ENCODE measurements at places on chromosomes 3 and 15.

- peak; percentile 80 for DNase-seq
These were observed 86.9 kb upstream of the MEX3B start for GRCh38 chr15:82132742-82133141.

GRCh38 chr15:92881211-92881754 is 18.8 kb upstream of the CHD2 start:
- DNase-seq, result no peak

GRCh38 chr15:90360746-90361145 is 8.7 kb downstream of the ZNF774 start:
- no peak for DNase-seq

DNA sequence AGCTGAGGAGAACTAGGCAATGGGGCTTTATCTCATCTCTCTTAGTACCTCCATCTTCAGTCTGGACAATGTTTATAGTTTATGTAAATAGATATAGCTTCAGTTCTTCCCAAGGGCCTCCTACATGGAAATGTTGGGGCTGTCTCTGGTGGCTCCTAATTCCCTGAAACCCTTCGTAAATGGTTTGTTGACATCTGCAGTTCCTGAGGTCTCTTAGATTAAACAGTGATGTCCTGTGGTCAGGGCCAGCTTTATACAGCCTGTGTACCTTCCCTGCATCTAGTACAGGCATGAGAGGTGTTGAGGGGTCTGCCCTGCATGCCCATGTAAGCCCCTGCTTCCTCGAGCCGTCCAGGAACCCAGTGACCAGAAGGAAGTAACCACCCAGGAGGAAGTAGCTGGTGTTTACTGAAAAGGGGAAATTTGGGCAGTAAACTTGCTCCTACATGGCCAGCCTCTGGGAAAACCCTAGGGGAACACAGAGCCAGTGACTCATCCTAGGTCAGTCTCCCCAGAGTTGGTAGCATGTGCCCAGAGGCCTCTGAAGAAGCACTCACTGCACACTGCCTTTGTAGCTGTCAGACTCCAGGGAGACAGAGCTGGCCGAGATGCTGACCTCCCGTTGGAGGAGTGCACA is 4.7 kb upstream of the TBC1D2B start:
- no peak for DNase-seq

DNA sequence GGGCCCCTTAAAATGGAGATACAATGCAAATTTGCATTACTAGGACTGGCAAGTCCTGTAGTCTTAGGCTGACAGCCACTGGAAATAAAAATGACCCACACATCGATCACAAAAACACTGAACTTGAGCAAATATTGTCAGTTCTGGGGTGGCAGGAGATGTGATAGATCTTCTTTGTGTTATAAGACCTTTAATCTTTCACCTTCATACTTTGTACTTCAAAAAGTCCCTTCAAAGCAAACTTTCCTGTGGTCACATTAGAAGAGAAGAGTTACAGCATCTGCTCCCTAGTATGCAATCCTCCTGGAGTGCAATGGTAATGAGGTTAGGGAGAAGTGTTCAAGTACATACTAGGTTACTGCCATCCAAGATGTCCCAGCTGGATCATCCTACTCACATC is 149.4 kb upstream of the KCNMB2 start:
- DNase-seq, result no peak

DNA sequence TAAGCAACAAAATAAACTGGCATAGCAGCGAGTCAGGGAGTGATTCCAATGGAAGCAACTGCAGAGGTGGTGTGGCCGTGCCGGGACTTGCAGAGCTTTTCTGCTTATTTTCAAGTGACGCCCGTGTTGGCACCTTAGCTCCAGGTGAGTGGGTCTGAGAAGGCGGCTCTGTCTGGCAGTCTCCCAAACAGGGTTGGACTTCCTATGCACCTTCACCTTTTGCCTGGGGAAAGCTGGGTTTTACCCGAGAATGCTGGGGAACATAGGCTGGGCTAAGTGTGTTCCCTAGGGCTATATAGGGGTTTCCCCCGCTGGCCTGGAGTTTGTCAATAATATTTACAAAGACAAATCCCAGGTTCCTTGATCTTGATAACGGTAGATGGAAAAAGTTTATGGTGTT is 179.9 kb upstream of the TBL1XR1 start:
- no peak for DNase-seq

DNA sequence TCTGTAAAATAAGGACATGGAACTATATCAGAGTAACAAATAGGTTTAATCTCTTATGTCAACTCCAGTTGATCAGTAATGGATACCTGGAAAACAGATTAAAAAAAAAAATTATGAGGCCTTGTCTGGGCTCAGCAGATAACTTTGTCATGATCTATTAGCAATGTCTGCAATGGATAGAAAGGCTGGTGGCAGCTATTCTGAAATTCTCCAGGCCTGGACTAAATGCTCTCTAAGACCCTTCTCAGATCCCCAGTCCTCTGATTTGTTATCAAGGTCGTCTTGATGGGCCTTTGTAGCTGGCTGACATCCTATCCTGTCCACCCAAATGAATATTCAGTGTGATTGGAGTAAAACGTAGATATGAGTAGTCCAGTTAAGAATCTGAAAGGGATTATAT is 13.7 kb downstream of the LRTM1 start:
- DNase-seq, result no peak

DNA sequence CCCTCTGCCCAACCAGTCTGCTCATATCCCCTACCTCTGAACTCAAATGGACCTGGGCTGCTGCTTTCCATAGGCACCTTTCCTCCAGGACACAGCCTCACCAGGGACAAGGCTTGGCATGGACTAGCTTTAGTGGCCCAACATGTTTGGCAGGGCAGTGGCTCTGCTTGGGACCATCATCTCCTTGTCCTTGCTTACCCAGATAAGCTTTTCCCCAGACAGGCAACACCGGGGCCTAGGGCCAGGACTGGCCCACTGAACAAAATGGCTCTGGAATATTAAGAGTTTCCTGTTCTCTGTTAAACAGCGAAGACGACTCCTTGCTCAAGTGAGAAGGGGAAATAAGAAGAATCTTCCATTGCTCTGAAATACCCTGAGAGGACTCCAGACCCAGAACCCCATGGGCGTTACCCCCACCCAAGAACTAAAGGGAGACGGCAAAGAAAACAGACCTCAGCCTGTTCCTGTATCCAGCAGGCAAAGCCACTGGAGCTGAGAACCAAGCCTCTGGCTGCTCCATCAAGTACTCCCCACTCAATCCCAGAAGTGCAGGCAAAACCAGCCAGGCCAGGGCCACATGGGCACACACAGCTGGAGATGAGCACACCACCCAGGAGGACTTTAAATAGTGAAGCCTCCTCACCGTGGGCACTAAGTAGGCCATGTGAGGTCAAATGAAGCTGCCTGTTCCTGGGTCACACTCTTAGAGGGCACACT is 45.5 kb downstream of the CTNNB1 start:
- no peak for DNase-seq

GRCh38 chr3:117761703-117762620 is 1052.4 kb downstream of the TUSC7 start:
- no peak for DNase-seq

- DNase-seq, result no peak
These were observed 132.6 kb downstream of the TNIK start for GRCh38 chr3:171327441-171328174.

DNA sequence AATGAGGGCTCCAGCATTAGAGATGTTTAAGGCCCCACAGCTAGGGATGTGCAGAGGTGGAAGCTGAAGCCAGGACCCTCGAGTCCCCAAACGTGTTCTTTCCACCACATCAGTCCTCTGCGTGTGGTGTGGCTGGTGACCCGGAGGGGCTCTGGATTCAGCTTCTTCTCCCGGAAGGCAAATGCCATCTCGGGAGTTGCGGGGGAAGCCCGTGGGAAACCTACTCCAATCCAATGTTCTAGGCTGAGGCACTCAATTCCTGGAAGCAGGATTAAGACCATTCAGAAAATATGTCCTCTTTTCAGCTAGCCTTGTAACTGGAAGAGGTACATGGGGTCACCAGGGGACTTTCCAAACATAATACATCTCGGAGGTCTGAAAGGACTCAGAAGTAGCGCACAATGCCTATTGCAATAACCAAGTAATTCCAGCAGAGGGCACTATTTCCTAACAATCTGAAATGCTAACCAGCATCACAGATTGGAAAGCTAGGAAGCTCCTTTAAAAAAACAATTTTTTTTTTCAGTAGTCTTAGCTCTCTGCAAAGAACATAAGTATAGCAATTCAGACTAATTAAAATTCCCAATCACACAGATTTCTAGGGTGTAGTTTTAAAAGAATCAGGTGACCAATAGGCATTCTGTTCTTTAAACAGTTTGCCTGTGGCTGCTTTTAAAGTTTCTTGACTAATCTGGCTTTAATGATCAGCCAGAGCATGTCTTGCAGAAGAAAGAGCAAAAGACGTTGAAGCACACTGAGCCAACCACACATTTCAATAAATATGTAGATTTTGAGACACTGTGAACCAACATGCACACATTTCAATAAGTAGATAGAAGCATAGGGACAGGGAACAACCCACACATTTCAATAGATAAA is 36.1 kb downstream of the BNC1 start:
- peak; percentile 41 for DNase-seq

GRCh38 chr15:23736033-23736673 is 49.0 kb upstream of the NDN start:
- DNase-seq, result no peak

- DNase-seq, result no peak
These were observed 28.3 kb upstream of the BHLHE40 start for GRCh38 chr3:4950948-4951347.

GRCh38 chr3:30226601-30227151 is 379.7 kb upstream of the TGFBR2 start:
- DNase-seq, result no peak

DNA sequence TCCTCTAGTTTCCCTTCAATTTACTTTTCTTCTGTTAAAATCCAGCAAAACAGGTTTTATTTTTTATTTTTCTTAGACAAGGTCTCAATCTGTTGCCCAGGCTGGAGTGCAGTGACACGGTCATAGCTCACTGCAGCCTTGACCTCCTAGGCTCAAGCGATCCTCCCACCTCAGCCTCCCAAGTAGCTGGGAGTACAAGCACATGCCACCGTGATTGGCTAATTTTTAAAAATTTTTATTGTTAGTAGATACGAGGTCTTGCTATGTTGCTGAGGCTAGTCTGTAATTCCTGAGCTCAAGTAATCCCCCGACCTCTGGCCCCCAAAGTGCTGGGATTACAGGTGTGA is 41.6 kb downstream of the ILDR1 start:
- DNase-seq, result no peak

- DNase-seq, result peak; percentile 44
These were observed 8.7 kb upstream of the CAMK1 start for GRCh38 chr3:9778143-9779074.

- DNase-seq, result no peak
These were observed 648 bp downstream of the AMIGO3 start for GRCh38 chr3:49718858-49719213.

DNA sequence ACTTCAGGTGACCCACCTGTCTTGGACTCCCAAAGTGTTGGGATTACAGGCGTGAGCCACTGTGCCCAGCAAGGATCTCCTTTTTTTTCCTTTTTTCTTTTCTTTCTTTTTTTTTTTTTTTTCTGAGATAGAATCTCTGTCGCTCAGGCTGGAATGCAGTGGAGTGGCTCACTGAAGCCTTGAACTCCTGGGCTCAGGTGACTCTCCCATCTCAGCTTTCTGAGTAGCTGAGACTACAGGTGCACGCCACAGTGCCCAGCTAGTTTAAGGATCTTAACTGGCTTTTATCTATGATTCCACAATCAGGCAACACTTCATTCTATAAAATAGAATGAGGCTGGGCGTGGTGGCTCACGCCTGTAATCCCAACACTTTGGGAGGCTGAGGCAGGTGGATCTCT is 16.3 kb upstream of the NICN1 start:
- DNase-seq, result no peak

- no peak for DNase-seq
These were observed 22.1 kb upstream of the MGLL start for GRCh38 chr3:127844326-127844942.

- no peak for DNase-seq
These were observed 24.0 kb downstream of the ST3GAL6 start for GRCh38 chr3:98787181-98787580.

DNA sequence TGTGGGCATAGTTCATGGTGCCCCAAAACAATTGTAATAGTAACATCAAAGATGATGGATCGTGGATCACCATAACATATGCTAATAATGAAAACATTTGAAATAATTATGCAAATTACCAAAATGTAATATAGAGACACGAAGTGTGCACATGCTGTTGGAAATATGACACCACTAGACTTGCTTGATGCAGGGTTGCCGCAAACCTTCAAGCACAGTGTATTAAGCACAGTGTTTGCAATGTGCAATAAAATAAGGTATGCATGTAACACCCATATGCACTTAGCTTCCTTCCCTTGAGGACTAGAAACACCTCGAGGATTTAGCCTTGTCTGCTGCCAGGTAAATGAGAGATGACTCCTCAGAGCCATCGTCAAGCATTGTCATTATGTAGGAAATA is 10.9 kb upstream of the GJD2 start:
- DNase-seq, result no peak

DNA sequence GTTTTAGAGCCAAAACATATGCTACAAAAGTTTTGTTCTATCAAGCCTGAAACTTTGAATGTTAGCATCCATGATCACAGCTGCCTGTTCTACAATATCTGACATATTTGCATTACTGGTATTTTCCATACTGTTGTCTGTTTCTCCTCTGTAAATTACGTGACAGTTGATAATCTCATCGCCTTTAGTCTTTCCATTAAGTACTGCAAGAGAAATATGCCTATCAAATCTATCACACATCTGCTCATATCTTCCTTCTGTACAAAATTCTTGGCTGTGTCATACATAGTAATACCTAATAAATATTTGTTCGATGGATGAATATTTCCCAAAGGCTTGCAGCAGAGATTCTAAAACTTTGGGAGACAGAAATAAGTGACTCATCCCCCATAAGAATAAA is 717.3 kb downstream of the OTOL1 start:
- DNase-seq, result no peak

- no peak for DNase-seq
These were observed 81.9 kb upstream of the CDV3 start for GRCh38 chr3:133491481-133492059.

DNA sequence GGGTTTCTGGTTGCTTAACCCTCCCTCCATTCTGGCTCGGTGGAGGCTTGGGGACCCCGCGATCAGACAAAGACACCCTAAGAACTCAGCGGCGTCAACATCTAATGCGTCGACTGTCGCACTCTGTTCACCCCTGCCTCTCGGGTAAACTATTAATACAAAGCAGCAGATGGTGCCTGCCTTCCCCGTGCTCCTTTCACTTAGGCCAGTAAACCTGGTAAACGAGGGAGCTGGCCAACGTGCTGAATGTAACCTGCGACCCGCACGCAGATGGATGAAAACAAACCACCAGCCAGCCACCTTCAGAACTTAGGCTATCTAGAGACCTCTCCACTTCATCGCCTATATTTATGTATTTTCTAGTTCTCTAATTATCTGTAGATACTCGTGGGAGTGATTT is 848 bp upstream of the CADPS start:
- no peak for DNase-seq

DNA sequence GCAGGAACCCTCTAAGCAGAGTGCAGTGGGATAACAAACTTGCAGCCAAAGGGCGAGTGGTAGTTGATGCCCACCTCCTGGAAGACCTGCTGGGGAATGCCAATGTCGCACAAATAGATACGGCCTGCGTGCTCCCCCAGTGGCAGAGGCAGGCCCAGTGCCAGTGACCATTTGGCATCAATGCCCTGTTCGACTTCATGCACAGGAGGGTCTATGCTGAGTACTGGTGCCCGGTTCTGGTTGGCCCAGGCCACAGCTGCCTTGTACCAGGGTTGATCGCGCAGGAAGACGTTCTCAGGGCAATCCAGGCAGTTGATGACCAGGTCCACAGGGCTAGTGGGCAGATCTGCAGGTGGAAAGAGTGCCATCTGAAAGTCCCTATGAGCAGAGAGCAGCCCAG is 17.0 kb downstream of the CLK3 start:
- DNase-seq, result no peak

GRCh38 chr15:56734013-56734635 is 815 bp upstream of the ZNF280D start:
- no peak for DNase-seq

Data from non-pigmented ciliary epithelial cell (primary cell).